Stimulated activated CD8-positive, alpha-beta memory T cell treated with anti-CD3 and anti-CD28 coated beads, Interleukin-4, amount 100 ng/mL, for 4 hours (primary cell): ENCODE measurements at places on chromosomes 12 and 14.

DNA sequence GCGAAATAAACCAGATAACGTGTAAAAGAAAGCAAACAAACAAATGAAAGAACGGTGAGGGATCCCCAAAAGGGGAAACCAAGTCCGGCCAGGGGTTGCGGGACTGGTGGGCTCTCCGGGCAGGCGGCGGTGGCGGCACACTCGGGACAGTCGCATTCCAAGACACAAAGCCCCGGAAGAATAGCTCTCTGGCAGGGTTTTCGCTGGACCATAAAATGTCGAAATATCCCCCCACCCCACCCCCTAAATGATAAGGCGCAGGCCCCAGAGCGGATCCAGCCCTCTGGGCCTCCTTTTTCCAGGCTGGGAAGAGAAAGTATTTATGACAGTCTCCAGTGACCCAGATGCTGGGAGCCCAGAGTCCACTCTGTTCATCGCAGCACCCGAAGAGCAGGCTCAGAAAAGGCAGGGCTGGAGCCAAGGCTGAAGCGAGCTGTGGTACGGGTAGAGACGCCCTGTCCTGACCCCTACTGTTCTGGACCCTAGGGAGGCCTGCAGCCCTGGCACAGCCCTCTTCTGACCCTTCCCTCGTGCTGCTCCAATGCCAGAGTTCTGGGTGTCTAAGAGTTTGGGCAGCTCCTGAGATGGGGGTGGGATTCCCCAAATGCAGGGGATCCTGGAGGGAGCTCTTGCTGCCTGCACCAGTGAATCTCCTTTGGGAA lies 2.1 kb upstream of the HOXC8 start:
- DNase-seq = no peak

GRCh38 chr12:100157427-100157821 lies 14.8 kb upstream of the BLTP3B start:
- no peak for DNase-seq

- DNase-seq = no peak
These were observed 1.8 kb upstream of the BTG1 start for GRCh38 chr12:92147491-92147890.

- DNase-seq = peak; percentile 68
These were observed 39.2 kb downstream of the NFKBIA start for GRCh38 chr14:35365130-35366055.

GRCh38 chr12:93793983-93794382 lies 116.8 kb downstream of the CRADD start:
- no peak for DNase-seq

DNA sequence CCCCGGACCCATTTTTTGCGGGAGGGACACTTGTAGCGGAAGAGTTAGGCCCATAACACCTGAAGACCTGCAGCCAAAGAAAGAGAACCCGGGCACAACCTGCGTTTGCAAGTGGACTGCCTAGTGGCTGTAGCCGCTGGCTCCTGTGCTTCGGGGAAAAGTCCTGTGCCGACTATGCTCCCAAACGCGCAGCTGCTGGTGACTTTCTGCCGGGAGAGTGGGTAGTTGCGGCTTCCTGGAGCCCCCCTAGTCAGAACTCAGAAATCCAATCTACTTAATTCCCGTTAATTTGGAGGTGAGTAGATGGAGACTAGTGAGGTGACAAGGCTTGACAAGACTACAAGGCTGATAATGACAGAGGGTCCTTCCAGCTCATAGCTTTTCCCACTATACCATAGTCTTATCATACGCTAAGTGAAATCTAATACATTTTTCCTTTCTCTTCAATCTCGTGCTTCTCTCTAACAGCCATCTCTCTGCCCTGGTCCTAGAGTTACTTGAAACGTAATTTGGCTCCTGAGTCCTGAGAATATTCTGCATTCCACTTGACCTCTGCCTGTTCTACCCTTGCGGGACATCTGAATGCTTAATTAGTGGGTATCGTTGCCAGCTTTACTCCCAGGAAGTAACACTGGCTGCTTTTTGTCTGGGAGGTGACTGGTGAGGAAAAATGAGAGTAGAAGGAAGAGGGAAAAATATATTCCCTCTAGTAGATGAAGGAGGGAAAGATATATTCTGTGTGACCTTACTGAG lies 556 bp downstream of the MTHFD1 start:
- DNase-seq = no peak

DNA sequence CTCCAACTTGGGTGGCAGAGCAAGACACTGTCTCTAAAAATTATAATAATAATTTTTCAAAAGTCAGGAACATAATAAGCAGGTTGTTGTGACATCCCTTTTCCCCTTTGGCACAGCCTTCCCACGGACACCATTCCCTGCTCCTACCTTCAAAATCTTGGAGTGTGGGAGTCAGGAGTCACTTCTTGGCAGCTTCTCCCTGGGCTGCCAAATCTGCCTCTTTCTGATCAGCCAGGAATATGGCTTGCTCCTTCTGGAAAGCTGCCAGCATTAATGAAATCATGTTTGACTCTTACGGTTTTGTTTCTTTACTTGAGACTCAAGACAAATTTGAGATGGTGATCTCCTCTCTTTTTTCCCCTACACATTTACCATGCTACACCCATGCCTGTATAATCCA lies 391.4 kb upstream of the SYT1 start:
- no peak for DNase-seq

GRCh38 chr12:21370845-21371449 lies 1.8 kb upstream of the IAPP start:
- DNase-seq = no peak

GRCh38 chr12:68767191-68767590 lies 21.2 kb downstream of the SLC35E3 start:
- no peak for DNase-seq

- DNase-seq = no peak
These were observed 46.9 kb downstream of the CHGA start for GRCh38 chr14:92969871-92970270.

- DNase-seq = no peak
These were observed 24.3 kb upstream of the ADGRD1 start for GRCh38 chr12:130929363-130929762.

DNA sequence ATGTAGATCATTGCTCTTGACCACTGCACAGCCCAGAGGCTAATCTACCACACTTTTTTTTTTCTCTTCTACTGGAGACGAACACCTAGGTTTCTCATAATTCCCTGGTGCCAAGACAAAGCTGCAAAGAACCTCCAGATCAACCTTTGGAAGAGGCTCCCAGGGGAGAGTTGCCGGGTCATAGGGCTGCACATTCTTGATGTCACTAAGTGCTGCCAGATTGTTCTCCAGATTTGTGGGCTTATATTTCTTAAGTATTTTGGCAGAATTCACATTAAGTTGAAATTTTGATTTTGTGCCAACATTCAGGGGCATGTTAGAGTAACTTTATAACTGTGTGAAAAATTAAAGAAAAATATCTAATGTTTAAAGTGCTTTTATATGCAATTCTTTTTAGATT lies 13.5 kb upstream of the PDZRN4 start:
- no peak for DNase-seq

DNA sequence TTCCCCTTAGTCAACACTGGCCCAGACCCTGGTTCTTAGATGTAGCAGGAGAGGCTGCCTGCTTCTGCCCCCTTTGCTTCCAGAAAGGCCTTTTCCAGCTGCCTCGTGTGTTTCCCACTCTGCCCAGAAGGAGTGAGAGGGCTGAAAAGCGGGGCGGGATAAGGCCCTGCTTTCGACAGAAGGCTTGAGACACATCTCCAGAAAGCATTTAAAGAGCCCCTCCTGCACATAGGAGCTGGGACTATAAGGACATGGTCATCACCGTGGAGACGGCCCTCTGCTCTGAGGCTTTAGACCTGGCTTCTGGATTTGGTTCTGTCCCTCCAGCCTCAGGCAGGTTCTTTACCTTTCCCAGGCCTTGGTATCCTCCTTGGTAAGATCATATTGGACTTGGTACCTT lies 11.9 kb downstream of the CALM1 start:
- DNase-seq = no peak

- no peak for DNase-seq
These were observed 19.2 kb upstream of the CORO1C start for GRCh38 chr12:108750526-108750925.

- DNase-seq = no peak
These were observed 268.8 kb downstream of the ADGRD1 start for GRCh38 chr12:131222329-131223139.

- DNase-seq = no peak
These were observed 64.2 kb downstream of the ELK3 start for GRCh38 chr12:96258104-96258961.

- no peak for DNase-seq
These were observed 76.1 kb downstream of the STON2 start for GRCh38 chr14:81324011-81324410.

GRCh38 chr12:51323317-51323960 lies 535 bp downstream of the BIN2 start:
- no peak for DNase-seq

- DNase-seq = no peak
These were observed 62.7 kb downstream of the TTC6 start for GRCh38 chr14:37658156-37658555.

DNA sequence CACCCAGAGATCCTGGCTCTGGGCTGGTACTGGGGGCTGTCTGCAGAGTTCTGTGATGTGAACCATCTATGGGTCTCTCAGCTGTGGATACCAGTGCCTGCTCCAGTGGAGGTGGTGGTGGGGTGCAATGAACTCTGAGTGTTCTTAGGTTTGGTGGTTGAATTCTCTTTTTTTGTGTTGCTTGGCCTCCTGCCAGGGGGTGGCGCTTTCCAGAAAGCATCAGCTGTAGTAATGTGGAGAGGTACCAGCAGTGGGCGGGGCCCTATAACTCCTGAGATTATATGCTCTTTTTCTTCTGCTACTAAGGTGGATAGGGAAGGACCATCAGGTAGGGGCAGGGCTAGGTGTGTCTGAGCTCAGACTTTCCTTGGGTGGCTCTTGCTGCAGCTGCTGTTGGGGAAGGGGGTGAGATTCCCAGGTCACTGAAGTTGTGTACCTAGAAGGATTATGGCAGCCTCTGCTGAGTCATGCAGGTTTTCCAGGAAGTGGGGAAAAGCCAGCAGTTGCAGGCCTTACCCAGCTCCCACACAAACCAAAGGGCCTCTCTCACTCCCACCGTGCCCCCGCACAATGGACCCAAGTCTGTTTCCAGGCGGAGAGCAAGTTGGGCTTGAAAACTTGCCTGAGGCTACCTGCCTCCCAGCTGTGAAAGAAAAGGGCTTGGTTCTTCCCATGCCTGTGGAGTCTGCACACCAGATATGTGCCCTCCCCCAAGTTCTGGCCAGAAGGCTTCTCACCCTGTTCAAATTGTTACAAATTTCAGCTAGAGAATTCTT lies 18.6 kb downstream of the CCER1 start:
- no peak for DNase-seq

DNA sequence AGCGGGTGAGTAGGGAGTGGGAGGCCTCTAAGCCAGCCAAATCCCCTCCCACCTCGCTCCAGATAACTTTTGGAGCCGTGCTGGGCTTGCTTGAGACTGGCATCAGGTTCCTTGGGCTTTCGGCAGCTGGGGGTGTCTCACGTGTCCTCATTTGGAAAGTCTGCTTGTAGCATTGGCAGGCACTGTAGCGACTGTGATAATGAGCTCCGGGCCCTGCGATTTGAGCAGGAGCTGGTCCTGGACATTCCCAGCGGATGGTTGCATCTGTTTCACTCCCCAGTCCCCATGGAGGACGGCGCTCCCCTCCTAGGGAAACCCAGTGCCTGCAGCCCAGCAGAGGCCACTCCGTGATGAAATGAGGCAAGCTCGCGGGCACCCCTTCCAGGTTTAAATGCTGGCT lies 49.4 kb downstream of the DGLUCY start:
- DNase-seq = no peak
